ENCODE measurements at places on chromosomes 12 and 14. TPM values are rescaled to one million over a fixed set of nuclear protein-coding genes. Genes with fewer than 3 reads are reported as not detected.

Gene C12orf50
- total RNA-seq: 0.07 TPM

Gene PIWIL1
- not detected for total RNA-seq

Gene OVCH1
- total RNA-seq: not detected

GRCh38 chr14:53047307-53048069 lies 96.6 kb upstream of the FERMT2 start:
- DNase-seq: no peak

DNA sequence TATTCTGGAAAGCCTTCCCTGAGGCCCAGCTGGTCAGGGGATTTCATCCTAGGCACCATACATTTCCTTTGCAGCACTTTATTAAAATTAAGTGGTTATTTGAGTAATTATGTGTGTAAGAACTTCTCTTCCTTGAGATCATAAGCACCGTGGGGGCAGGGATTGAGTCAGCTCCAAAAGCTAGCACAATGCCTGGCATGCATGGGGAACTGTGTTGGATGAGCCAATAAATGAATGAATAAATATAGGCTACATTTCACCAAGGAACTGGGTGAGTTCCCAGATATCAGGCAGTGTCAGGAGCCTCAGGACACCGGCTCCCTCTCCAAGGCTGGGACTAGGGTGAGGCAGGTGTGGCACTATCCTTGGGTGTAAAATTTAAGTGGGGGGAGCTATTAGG lies 82.8 kb upstream of the FBXO21 start:
- no peak for DNase-seq

GRCh38 chr14:79483477-79484388 lies 727.6 kb downstream of the DIO2 start:
- DNase-seq: no peak
